ENCODE measurements at places on chromosomes 13 and 19.

DNA sequence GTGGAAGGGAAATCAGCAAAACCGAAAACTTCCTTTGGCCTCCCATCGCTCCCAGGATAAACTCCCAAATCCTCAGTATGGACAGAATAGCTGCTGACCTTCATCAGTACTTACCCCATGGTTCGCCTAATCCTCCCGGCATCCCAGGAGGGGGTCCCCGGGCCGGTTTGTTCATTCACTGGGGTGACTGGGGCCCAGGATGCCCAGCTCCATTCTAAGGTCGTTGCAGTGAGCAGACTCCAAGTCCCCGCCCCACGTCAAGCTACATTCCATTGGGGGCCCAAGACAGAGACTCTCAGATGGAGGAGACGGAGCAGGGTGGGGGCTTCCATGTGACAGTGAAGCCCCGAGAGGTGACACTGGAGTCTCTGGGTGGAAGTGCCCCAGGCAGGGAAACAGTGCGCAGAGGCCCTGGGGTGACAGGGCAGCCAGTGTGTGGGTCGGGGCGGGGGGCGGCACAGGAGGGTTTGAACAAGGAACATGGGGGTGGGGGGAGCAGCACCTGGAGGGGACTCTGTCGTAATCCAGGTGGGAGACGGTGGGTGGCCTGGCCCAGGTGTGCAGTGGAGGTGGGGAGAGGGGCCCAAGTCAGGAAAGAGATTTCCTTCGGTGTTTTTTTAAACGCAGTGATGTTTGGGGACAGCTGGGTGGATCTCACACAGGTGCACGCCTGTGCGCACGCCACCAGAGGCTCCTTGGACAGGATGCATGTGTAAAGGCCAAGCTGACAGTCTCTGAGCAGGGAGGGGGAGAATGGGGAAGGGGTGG is 5.1 kb downstream of the SSBP4 start:
- DNase-seq: no peak

- DNase-seq: no peak
Measured at GRCh38 chr13:90382425-90382824, 965.1 kb upstream of the MIR17HG start.

GRCh38 chr19:55041627-55042343 is 3.7 kb upstream of the GP6 start:
- no peak for DNase-seq

DNA sequence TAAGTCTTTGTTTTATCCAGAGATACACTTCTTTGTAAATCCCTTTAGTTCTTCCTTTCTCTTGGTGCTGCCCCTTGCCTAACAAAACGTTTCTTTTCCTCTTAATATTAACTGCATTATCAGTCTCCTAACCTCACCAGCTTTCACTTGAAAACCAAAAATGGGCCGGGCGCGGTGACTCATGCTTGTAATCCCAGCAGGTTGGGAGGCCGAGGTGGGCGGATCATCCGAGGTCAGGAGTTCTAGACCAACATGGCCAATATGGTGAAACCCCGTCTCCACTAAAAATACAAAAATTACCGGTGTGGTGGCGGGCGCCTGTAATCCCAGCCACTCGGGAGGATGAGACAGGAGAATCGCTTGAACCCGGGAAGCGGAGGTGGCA is 329.8 kb upstream of the MIR17HG start:
- DNase-seq: no peak

- no peak for DNase-seq
Measured at GRCh38 chr13:76636829-76637228, 249.4 kb downstream of the KCTD12 start.

GRCh38 chr13:27942972-27943371 is 23.2 kb downstream of the PDX1 start:
- DNase-seq: no peak

DNA sequence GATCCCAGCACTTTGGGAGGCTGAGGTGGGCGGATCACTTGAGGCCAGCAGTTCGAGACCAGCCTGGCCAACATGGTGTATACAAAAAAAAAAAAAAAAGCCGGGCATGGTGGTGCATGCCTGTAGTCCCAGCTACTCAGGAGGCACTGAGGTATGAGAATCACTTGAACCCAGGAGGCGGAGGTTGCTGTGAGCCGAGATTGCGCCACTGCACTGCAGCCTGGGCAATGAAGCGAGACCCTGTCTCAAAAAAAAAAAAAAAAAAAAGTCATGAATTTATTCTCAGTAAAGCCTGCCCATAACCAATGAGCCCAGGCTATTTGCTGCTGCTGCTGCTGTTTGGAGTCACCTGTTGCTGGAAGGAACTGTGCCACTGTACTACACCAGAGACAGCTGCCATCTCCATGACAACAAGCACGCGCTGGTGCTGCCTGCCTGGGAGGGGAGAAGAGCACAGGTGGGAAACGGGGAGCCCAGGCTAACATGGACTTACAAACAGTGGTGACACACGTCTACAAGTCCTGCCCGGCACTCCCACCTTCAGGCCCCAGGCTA is 11.3 kb downstream of the ZFR2 start:
- no peak for DNase-seq
